Calu3 (cell line): ENCODE measurements at places on chromosomes 5 and 9. TPM values are rescaled to one million over a fixed set of nuclear protein-coding genes. Genes with fewer than 3 reads are reported as not detected.

DNA sequence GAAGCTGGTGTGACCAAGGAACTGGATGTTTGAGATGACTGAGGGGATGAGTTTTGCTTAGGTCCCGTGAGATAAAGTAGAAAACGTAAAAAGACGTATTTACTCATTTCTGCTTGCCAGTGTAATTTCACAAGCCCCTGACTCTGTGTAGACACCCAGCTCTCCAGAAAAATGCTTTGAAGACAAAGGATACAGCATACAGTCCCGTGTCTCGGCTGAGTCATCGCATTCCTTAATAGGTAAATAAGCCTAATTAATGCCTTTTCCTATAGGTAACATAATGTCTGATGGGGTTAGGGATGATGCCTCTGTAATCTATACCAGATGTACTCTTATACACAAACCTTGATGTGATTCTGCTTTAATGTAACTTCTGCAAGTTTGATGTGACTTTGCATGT, 20.2 kb downstream of the S100Z start:
- DNase-seq, result no peak

DNA sequence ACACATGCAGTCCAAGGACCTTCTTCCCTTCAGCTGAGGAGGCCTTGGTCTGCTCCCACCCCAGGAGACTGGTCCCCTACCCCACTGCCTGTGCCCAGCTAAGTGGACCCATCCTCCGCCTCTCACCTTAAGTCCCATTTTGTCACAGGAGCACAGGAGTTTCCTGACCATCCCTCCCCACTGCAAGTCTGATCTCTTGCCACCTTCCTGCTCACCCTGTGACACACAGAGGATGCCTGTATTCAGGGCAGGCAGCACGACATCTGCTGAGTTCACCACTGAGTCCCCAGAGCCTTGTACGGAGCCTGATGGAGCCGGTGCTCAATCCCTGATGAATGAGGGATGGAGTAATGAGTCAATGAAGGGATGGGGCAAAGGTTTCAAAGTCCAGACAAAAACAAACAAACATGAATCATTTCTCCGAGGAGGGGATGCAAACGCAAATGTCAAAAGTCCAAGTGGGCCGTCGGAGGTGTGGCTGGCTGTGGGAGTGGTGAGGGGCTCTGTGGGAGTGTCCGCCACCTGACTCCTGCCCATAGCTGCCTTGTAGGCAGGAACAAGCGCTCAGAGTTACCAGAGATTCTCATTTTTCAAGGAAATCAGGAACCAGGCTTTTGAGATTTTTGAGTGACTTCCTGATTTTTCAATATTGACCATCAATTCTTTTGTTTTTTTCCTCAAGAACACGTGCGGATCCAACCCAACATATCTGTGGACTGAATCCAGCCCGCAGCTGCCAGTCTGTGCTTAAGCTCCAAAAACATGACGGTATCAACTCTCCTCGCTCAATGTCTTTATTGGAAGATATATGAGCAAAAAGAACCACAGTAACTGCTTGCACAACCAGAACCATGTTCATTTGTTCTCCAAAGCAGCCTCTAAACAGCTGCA, 4.4 kb downstream of the RAPGEF1 start:
- peak; percentile 30 for DNase-seq

DNA sequence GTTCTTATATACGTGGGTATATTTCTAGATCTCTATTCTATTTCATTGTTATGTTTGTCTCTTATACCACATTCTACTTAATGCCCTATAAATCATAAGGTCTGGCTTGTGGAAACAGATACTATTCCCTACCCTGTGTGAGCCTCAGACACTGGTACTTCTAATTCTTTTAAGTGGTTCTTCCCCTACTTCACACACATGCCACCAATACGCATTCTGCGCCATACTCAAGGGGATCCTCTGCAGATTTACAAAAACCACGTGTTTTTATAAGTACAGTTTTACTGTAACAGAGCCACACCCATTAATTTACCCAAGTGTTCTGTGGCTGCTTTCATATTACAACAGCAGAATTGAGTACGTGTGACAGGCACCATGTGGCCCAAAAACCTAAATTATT, 195.6 kb downstream of the SAXO1 start:
- DNase-seq, result no peak

DNA sequence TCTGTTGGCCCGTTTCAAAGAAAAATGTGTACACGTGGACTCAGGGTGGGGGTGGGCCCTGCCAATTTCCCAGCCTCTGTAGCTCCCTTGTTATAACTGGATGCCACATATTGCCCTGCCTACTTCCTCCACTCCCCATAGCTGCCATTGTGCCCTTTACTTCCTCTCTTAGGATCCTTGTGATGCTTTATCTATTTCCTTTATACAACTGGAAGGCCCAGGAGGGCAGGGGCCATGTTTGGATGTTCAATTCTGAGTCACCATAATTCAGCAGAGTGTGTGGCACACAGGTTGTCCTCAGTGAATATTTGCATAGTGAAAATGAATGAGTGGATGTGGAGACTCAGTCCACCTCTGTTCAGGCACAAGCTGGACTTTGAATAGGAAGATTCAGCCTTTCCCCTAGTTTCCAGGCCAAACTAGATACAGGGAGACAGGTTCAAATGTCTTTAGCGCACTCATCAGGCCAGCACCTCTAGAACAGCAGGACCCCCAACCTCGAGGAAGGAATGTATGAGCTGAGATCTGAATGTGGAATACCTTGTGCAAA, 10.6 kb upstream of the FEM1C start:
- DNase-seq, result no peak

- peak; percentile 93 for DNase-seq
Observed at GRCh38 chr9:89661956-89662717, 57.3 kb downstream of the GADD45G start.

The RNF180 gene
- 2.1 and 2.4 TPM in 2 replicates for total RNA-seq
